CD4-positive, CD25-positive, alpha-beta regulatory T cell (primary cell): ENCODE measurements at places on chromosomes 12 and 14.

DNA sequence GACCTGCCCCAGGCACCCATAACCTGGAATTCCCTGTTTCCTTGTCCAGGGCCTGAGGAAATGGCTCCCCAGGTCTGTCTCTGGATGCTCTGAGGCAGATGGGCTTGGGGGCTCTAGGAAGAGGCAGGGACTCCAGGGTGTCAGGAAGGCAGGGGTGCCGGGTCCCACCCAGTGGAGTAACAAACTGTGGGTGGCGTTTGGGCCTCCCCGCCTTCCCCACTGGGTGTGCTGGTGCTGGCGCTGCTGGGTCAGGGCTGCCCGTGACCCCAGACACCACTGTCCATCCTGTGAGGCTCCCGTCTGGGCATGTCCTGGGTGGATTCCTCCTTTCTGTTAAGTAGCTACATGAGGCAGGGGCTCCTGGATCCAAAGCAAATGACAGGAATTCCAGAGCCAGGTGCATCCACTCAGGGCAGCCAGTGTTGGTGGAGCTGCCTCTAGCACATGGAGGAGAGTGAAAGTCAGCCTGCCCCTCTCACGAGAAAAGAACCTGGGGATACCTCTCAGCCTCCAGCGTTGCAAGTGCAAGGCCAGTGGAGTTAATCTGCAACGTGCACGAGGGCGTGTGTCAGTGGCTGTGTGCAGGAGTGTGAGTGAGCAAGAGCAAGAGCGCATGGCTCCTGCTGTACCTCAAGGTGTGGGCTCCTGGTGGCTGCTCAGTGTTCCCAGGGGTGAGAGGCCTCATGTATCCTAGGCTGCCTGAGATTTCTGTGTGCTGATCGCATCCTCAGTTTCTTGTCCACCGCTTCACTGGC is 403.1 kb downstream of the TMEM121 start:
- DNase-seq = no peak

DNA sequence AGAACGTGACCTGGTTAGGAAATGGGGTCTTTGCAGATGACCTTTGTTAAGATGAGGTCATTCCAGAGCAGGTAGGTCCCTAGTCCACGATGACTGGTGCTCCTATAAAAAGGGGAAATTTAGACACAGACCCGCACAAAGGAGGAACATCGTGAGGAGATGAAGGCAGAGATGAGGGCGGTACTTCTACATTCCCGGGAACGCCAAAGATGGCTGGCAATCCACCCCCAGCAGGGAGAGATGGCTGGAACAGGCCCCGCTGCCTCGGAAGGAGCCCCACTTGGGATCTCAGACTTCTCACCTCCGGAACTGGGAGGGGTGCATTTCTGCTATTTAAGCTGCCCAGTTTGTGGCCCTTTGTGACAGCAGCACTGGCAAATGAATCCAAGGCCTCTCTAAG is 85.0 kb downstream of the ITPK1 start:
- DNase-seq = no peak

DNA sequence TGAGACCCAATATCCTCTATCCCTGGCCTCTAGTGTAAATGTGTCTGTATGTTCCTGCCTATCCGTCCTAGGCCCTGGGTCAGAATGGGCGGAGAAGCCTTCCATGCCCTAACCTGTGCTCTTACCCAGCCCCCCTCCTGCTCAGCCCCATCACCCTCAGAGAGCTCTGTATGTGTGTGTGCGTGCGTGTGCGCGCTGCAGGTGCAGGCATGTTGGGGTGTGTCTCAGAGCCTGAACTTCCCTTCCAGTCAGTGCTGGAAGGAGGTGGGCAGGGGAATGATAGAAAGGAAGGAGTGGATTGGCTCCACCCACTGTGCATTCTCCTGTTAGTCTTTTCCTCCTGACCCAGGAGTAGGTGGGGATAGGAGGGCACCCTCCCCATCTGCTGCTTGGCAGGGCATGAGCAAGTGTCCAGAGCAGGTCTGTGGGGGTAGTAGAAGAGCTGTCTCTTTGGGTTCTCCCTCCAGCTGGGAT is 7.2 kb downstream of the NAB2 start:
- DNase-seq = no peak

- DNase-seq = no peak
Observed at GRCh38 chr12:123388951-123389559, 5.1 kb downstream of the KMT5A start.

DNA sequence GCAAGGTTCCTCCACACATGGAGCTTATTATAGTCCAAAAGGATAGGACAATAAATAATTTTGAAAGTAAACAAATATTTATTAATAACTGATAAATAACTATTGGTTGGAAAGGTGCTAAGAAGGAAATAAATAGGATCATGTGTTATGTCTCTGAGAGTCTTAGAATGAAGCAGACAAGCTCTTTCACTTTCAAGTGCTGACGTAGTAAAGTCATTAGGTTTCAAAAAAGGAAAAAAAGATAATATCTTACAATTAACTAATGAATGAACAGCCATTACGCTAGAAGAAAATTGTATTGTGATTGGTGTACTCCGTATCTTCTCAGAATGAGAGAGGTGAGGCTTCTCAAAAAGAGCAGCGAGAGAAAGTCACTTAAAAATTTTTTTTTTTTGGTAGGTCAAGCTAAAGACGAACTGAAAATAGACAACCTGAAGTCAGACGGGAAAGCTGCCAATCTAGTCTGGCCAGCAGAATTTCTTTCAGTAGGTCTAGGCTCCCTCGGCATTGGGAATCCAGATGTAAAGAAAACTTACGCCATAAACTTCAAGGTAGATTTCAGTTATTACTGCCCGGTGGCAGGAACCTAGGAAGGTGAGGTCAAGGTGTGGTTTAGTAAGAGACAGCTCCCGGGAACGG is 583 bp upstream of the LEMD3 start:
- peak; percentile 55 for DNase-seq

- DNase-seq = no peak
Observed at GRCh38 chr12:49295082-49295936, at the start of gene PRPH. Gene PRPH, plus strand, starts transcription at chr12:49295147. Its CDS starts 54 bp downstream, at chr12:49295201.

DNA sequence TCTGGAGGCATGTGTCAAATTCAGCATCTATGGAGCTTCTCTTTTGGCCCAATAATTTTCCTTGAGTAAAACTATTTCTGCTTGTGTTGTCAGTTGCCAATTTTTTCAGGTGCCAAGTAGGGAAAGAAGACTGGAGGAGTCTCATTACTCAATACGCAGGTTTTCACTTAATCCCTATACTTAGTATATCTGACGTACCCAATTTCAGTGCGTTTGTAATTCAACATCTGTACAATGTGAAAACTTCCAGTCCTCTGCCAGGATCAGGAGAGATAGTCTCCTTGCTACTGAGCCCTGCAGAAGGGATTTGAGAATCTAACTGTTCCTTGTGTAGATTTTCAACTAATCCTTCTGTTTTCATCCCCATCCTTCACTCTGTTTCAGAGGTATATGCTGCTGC is 5.7 kb upstream of the PAWR start:
- no peak for DNase-seq
